ENCODE measurements at places on chromosomes 1 and 21. TPM values are rescaled to one million over a fixed set of nuclear protein-coding genes. Genes with fewer than 3 reads are reported as not detected.

- H3K4me1 ChIP-seq, result peaks cover 32% of the 10 kb centered on the region
- no peaks in the 10 kb centered on the region for H3K27me3 ChIP-seq
- H3K4me3 ChIP-seq, result no peak overlapping the region
- DNase-seq, result no peak
- peak overlapping the region; percentile 55 for H3K27ac ChIP-seq
- peaks cover 89% of the 10 kb centered on the region for H3K36me3 ChIP-seq
Measured at GRCh38 chr1:168234846-168235547, 9.2 kb downstream of the SFT2D2 start.

- H3K4me3 ChIP-seq, result no peak overlapping the region
- no peaks in the 10 kb centered on the region for H3K36me3 ChIP-seq
- peak overlapping the region; percentile 49 for H3K27ac ChIP-seq
- H3K27me3 ChIP-seq, result no peaks in the 10 kb centered on the region
Measured at GRCh38 chr1:21338573-21339355, 48.5 kb upstream of the ECE1 start.

- H3K27me3 ChIP-seq, result no peaks in the 10 kb centered on the region
- H3K27ac ChIP-seq, result no peak overlapping the region
- no peak for DNase-seq
- no peaks in the 10 kb centered on the region for H3K36me3 ChIP-seq
Measured at GRCh38 chr21:16900685-16901084, 612.2 kb upstream of the CXADR start.

GRCh38 chr1:183234660-183235476 is 48.8 kb downstream of the LAMC2 start:
- peaks cover 8% of the 10 kb centered on the region for H3K27me3 ChIP-seq
- H3K36me3 ChIP-seq, result no peaks in the 10 kb centered on the region
- no peak overlapping the region for H3K4me3 ChIP-seq
- DNase-seq, result no peak
- H3K4me1 ChIP-seq, result no peaks in the 10 kb centered on the region
- no peak overlapping the region for H3K27ac ChIP-seq

- H3K36me3 ChIP-seq, result no peaks in the 10 kb centered on the region
- peaks cover 2% of the 10 kb centered on the region for H3K4me1 ChIP-seq
- no peak for DNase-seq
- H3K27me3 ChIP-seq, result peaks cover 15% of the 10 kb centered on the region
- no peak overlapping the region for H3K27ac ChIP-seq
Measured at GRCh38 chr1:202254454-202255252, 61.1 kb downstream of the LGR6 start.

GRCh38 chr1:46301808-46302640 is 1.4 kb downstream of the LRRC41 start:
- peak overlapping the region; percentile 95 for H3K27ac ChIP-seq
- H3K4me1 ChIP-seq, result peaks cover 40% of the 10 kb centered on the region
- H3K36me3 ChIP-seq, result no peaks in the 10 kb centered on the region
- peak overlapping the region; percentile 98 for H3K4me3 ChIP-seq
- no peaks in the 10 kb centered on the region for H3K27me3 ChIP-seq
- DNase-seq, result peak; percentile 48

GRCh38 chr1:214648801-214649200 is 45.8 kb downstream of the CENPF start:
- peaks cover 2% of the 10 kb centered on the region for H3K4me1 ChIP-seq
- no peaks in the 10 kb centered on the region for H3K27me3 ChIP-seq
- H3K36me3 ChIP-seq, result peaks cover 4% of the 10 kb centered on the region
- no peak for DNase-seq
- H3K27ac ChIP-seq, result no peak overlapping the region

DNA sequence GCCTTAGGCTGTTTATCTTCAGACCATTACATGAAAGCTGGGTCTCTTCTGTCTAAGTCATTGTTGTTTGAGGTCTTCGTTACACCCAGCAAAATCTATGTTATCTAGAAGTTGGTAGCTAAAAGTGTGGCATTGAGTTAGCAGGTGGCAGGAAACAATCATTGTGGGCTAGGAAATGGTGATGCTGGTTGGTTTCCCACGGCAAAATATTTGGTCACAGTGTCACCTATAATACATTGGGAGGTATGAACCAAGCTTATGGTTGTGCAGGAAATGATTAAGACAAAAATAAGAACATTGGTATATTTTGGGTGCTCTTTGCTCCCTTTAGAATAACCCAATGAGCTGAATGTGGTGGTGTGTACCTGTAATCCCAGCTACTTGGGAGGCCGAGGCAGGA is 169.7 kb downstream of the TRIM33 start:
- H3K4me1 ChIP-seq, result peaks cover 60% of the 10 kb centered on the region
- peak overlapping the region; percentile 30 for H3K4me3 ChIP-seq
- no peaks in the 10 kb centered on the region for H3K36me3 ChIP-seq
- peak; percentile 73 for DNase-seq

DNA sequence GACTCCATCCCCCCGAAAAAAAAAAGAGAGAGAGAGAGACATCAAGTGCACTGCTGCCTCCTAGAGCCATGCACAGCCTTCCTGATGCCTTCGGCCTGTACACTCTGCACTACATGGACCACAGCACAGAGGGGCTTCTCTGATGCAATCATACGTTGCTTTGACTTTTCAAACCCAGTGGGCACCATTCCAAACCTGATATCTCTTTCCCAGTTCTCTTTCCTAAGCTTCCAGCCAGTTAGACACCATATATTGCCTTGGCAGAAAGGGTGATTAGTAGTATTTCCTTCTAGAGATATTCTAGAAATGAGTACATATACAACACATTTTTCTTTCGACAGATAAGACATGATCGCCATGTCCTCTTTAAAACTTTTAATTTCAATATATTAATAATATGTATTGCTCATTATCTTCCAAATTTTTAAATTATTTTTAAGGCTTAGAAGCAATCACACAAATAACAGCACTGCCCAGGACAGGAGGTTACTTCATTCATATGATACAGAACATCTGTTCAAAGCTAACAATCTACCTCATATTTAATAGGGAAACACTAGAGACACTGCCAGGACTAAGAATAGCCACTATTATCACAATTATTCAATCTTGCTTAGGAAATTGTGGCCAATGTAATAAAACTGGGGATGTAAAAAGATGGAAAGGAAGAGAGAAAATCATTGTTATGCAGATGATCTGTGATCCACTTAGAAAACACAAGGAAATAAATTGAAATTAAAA is 9.9 kb downstream of the CLCA1 start:
- H3K27me3 ChIP-seq, result no peaks in the 10 kb centered on the region
- H3K4me1 ChIP-seq, result no peaks in the 10 kb centered on the region
- no peaks in the 10 kb centered on the region for H3K36me3 ChIP-seq
- DNase-seq, result no peak
- no peak overlapping the region for H3K4me3 ChIP-seq
- H3K27ac ChIP-seq, result no peak overlapping the region

DNA sequence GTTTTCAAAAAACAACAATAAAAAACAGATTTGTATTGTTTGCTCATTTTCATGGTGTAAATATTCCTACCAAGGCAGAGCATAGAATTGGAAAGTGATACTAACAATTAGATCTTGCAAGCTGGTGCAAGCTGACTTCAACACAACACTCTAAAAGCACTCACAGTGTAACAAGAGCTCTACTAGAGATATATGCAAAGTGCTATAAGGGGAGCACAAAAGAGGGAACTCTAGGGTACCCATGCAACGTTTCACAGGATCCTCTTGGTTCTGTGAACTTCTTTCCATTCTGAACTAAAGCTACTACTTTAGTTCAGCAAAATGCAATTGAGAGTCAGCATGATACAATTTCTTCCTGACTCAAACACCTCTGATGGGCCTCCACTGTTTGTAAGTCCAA is 78.3 kb downstream of the ATP1B1 start:
- H3K27ac ChIP-seq, result no peak overlapping the region
- DNase-seq, result no peak
- no peak overlapping the region for H3K4me3 ChIP-seq
- H3K36me3 ChIP-seq, result peaks cover 8% of the 10 kb centered on the region
- H3K4me1 ChIP-seq, result no peaks in the 10 kb centered on the region

- no peak overlapping the region for H3K4me3 ChIP-seq
- no peaks in the 10 kb centered on the region for H3K36me3 ChIP-seq
- no peaks in the 10 kb centered on the region for H3K4me1 ChIP-seq
- no peak overlapping the region for H3K27ac ChIP-seq
Measured at GRCh38 chr1:201180901-201181300, 9.7 kb upstream of the IGFN1 start.

DNA sequence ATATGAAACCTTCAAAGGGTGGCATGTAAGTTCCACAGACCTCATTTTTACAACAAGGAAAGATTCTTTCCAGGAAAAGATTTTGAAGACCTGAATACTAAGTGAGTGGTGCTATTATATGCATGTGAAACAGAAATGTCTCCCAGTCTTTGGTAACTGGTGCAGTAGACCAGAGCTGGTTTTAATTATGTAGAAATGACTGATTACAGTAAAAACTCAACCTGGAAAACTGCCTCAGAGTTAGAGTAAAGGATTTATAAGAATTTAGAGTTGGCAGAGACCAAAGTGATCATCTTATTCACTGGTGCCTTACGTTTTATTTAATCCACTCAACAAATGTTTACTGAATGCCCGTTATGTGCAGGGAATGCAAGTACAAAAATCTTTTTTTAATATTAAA is 30.2 kb upstream of the LRRC8D start:
- no peaks in the 10 kb centered on the region for H3K4me1 ChIP-seq
- H3K27me3 ChIP-seq, result peaks cover 3% of the 10 kb centered on the region
- no peaks in the 10 kb centered on the region for H3K36me3 ChIP-seq
- DNase-seq, result no peak

DNA sequence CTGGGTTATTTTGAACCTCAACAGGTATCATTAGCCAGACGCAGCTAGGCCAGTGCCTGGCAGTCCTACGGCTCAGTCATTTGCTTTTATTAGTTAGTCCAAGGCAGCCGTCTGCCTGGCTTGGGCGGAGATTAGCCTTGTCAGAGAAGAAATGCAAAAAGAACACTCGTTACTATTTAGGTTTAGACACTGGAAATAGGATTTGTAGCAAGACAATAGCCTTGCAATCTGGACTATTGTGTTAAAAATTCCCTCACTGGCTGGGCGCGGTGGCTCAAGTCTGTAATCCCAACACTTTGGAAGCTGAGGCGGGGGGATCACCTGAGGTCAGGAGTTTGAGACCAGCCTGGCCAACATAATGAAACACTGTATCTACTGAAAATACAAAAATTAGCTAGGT is 11.0 kb upstream of the PRKCZ start:
- H3K4me1 ChIP-seq, result peaks cover 4% of the 10 kb centered on the region
- no peak overlapping the region for H3K4me3 ChIP-seq
- H3K27ac ChIP-seq, result no peak overlapping the region
- no peak for DNase-seq
- H3K27me3 ChIP-seq, result no peaks in the 10 kb centered on the region
- H3K36me3 ChIP-seq, result no peaks in the 10 kb centered on the region

DNA sequence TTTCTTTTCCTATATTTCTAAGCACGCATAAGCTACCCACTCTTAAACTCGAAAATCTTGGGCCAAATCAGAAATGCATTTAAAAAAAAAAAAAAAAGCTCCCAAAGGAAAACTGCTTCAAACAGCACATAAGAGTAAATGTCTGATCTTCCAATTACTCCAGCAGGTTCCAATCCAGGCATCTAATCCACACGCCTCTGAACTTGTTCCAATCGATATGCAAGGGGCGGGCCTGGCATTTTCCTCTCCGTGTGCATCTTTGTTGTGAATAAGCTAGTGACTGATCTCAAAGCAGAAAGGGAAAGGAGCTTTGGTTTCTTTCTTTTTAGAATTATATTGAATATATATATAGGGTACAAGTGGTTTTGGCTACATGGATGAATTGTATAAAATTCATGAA is 365.5 kb downstream of the PRDM2 start:
- no peak overlapping the region for H3K4me3 ChIP-seq
- H3K4me1 ChIP-seq, result no peaks in the 10 kb centered on the region
- DNase-seq, result no peak
- H3K36me3 ChIP-seq, result no peaks in the 10 kb centered on the region
- H3K27me3 ChIP-seq, result peaks cover 13% of the 10 kb centered on the region

DNA sequence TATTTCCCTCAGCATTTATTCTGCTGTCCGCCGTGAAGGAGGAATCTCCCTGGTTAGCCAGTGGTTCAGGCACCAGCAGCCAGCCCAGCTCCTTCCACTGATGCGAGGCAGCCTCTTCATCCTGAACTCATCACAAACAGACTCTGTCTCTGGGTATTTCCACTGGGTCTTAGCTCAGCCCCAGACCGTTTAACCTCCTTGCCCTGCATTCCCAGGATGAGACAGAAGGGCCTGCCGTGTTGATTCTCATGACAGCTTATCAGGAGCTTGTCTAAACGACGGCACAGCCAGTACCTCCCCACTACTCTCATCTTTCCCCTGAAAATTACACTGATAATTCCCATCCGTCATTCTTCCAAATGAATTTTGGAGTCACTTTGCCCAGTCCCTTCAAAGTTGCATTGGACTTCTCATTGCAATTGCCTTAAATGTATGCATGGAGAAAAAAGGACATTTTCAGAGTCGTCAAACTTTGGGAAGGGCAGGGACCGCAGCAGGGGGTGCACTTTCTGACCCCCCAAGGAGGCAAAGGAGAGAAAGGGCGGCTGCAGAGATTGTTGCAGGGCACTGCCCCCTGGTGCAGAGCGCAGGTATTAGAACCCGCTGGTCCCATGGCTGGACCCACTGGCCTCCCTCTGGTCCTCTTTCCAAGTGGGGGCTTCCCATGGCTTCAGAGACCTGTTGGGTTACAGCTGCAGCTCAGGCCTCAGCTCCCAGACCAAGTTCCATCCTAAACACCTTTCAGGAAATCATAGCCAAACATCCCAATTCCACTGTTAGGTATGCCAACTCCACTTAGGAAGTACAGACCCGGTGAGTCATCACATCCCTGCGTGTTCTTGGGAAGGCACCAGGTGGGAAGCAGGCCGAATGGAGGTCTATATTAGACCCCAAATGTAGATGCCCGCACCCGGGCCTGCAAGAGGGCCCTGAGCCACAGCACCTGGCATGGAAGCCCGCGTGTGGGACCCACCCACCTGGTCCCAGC is 3.7 kb upstream of the MEGF6 start:
- H3K4me3 ChIP-seq, result no peak overlapping the region
- DNase-seq, result no peak
- no peaks in the 10 kb centered on the region for H3K27me3 ChIP-seq
- no peaks in the 10 kb centered on the region for H3K36me3 ChIP-seq
- no peak overlapping the region for H3K27ac ChIP-seq

DNA sequence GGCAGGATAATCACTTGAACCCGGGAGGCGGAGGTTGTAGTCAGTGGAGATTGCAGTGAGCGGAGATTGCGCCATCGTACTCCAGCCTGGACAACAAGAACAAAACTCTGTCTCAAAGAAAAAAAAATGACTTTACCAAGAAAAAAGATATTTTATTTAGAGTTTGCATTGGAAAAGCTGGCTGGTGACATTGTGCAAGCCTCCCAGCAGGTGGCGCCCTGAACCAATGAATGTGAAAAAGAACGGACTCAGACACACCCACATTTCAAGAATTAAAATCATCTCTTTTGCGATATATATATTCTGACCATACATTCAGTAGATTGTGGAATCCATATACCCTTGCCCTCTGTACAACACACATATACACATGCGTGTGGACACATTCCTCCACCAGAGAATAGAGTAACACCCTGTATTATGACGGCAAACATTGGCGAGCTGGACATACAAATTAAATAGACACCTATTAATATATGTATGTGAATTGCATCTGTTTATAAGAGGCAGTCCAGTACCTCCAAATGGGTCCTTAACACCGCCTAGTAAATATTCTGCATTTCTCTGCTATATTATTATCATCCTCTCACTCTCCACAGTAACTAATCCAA is 39.0 kb upstream of the CADM3 start:
- no peaks in the 10 kb centered on the region for H3K4me1 ChIP-seq
- H3K27ac ChIP-seq, result no peak overlapping the region

The DISP3 gene
- total RNA-seq, result 0.96 TPM

The C1orf226 gene
- 0.22 TPM for total RNA-seq

The TTLL7 gene
- total RNA-seq, result not detected

The DSCAM gene
- not detected for total RNA-seq

The TEDDM1 gene
- not detected for total RNA-seq

Measured in naive thymus-derived CD8-positive, alpha-beta T cell (primary cell).